ENCODE measurements at places on chromosomes 4 and X. TPM values are rescaled to one million over a fixed set of nuclear protein-coding genes. Genes with fewer than 3 reads are reported as not detected.

BEX2 gene
- 14.3 TPM for total RNA-seq

CSAG1 gene
- total RNA-seq = not detected

CLCN5 gene
- 13.5 TPM for total RNA-seq

RTL5 gene
- 4.3 TPM for total RNA-seq

ZNF595 gene
- 11.0 TPM for total RNA-seq

ARHGAP36 gene
- not detected for total RNA-seq

RHOH gene
- total RNA-seq = not detected

NUDT11 gene
- 11.8 TPM for total RNA-seq

FHDC1 gene
- 0.09 TPM for total RNA-seq

ITIH6 gene
- total RNA-seq = not detected

FGD1 gene
- 11.9 TPM for total RNA-seq

DDIT4L gene
- 17.7 TPM for total RNA-seq

STAP1 gene
- not detected for total RNA-seq

CSTF2 gene
- 22.3 TPM for total RNA-seq

H2BW2 gene
- not detected for total RNA-seq

EDA gene
- 1.4 TPM for total RNA-seq

USP38 gene
- total RNA-seq = 23.5 TPM

SYTL5 gene
- total RNA-seq = 0.08 TPM

SPANXA1 gene
- not detected for total RNA-seq

KCNIP4 gene
- total RNA-seq = 1.7 TPM

SORBS2 gene
- 2.8 TPM for total RNA-seq

GPAT3 gene
- 10.7 TPM for total RNA-seq

STPG2 gene
- total RNA-seq = 0.18 TPM

FDCSP gene
- not detected for total RNA-seq

PWWP3B gene
- 8.1 TPM for total RNA-seq

MGARP gene
- 56.9 TPM for total RNA-seq

PNMA3 gene
- under 0.01 TPM for total RNA-seq

SLC9B1 gene
- 1.2 TPM for total RNA-seq

N4BP2 gene
- total RNA-seq = 15.4 TPM

GAB3 gene
- total RNA-seq = 1.2 TPM

GEMIN8 gene
- 7.3 TPM for total RNA-seq
